Stimulated activated CD8-positive, alpha-beta memory T cell treated with anti-CD3 and anti-CD28 coated beads, Interleukin-15, amount 100 ng/mL, for 48 hours (primary cell): ENCODE measurements at places on chromosomes 4 and X.

- DNase-seq: peak; percentile 40
Measured at GRCh38 chrX:118839334-118839958, 15.8 kb downstream of the ZCCHC12 start.

DNA sequence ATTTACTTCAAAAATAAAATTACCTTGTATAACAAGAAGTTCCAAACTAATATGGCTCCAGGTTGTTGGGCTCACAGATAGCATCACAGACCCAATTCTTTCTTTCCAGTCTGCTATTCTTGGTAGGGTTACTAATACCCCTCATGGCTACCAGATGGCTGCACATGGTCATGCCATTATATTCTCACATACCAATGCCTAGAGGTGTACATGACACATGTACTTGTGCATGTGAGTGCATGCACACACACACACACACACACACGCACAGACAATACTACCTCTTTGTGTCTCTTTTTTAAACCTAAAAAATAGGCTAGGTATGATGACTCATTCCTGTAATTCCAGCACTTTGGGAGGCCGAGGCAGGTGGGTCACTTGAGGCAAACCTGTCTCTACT is 31.1 kb downstream of the FBXO8 start:
- DNase-seq: no peak

DNA sequence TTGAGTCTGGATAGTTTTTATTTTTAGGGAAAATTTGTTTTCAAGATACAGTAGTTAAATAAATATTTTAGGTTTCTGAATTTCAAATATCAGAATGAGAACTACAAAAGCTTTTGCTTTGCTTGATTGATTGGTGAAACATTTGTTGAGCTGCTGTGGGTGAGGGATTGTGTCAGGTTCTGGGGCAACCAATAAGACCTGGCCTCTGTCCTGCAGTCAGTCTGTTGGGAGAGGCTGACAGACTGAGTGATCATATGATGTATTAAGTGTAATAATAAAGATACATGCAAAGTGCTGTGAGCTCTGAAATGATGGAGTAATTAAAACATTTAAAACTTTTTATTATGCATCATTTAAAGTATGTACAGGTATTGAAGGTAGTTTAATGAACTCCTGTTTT is 9.6 kb downstream of the KDM6A start:
- no peak for DNase-seq

DNA sequence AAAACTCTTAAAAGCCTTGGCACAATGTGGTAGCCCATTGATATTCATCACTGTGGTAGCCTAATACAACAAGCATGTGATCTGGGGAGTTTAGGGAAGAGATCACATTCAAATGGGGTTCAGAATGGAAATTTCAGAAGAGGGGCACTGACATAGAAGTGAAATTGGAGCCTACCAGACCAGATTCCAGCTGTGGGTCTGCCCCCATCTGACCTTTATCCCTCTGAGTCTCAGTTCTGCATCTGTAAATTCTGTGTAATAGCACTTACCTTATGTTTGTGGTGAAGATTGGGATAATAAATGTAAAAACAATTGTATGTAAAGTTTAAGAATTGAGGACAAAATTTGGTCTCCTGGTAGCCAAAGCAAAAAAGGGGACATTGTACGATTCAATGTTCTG is 320.4 kb upstream of the BOD1L1 start:
- DNase-seq: no peak

DNA sequence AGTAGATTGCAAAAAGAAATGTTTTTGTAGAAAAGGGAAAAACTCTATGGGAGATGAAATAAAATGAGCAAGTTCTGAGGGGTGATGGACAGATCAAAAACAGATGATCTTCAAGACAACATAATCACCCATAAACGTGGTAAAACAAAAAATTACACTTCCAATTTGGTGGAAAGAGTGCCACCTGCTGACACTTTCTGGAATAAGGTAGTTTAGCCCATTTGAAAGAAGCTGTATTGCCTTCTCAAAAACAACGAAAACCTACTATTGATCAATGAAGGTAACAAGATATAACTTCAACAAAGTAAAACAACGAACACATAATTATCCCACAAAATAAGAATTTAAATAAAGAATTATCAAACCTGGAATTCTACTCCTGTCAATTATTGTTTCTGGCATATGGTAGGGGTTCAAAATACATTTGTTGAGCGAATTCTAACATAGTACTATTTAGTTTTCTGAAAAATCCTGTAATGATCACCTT is 2.5 kb downstream of the COQ2 start:
- DNase-seq: peak; percentile 16

GRCh38 chrX:49915361-49916222 is 6.8 kb upstream of the CLCN5 start:
- DNase-seq: no peak

GRCh38 chrX:46254641-46255040 is 290.6 kb downstream of the ZNF674 start:
- DNase-seq: no peak
